ENCODE measurements at places on chromosomes 2 and 18. TPM values are rescaled to one million over a fixed set of nuclear protein-coding genes. Genes with fewer than 3 reads are reported as not detected.

Gene BOLL
- total RNA-seq: not detected

GRCh38 chr2:189933911-189934399, 128.6 kb downstream of the MSTN start:
- no peaks in the 10 kb centered on the region for H3K27me3 ChIP-seq
- no peak for DNase-seq
- no peak overlapping the region for H3K27ac ChIP-seq
- H3K36me3 ChIP-seq: no peaks in the 10 kb centered on the region
- H3K4me1 ChIP-seq: no peaks in the 10 kb centered on the region
- no peak overlapping the region for H3K4me3 ChIP-seq

DNA sequence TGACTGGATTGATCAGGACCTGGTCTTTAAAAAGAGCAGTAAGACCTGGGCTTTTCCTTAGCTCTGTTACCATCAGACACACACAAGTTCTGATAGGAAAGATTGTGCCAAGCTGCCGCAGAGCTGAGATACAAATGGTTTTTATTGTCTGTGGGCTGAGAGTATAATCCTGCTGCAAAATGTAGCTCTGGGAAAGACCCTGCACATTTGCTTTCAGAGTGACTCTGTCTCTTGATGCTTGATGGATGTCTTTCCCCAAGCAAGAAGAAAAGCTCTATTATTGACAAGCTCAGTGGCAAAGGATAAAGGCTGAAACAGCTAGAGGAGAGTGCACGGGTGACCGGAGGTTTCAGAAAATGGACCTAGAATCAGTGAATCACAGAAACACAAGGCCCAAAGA, 95.3 kb upstream of the PARD3B start:
- H3K4me3 ChIP-seq: no peak overlapping the region
- H3K4me1 ChIP-seq: peaks cover 1% of the 10 kb centered on the region
- no peak for DNase-seq
- no peaks in the 10 kb centered on the region for H3K27me3 ChIP-seq
- no peak overlapping the region for H3K27ac ChIP-seq
- no peaks in the 10 kb centered on the region for H3K36me3 ChIP-seq

DNA sequence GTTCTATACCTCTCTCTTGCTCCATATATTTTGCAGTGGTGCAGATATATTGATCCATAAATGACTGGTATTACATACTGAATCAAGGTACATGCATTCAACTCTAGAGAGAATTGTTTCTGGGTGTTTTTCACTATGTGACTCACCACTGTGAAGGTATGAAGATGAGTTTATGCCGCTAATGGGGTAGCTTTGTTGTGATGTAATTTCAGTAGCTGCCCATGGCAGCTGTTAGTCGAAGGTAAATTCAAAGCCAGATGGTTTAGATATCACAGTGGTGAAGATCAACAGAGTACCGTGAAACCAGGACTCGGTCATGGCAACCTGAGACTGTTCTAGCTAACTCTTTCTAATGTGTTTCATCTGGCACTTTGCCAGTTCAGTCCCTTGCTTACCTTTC, 50.4 kb downstream of the PKP4 start:
- H3K4me3 ChIP-seq: no peak overlapping the region
- H3K36me3 ChIP-seq: no peaks in the 10 kb centered on the region
- no peak for DNase-seq
- no peaks in the 10 kb centered on the region for H3K27me3 ChIP-seq

DNA sequence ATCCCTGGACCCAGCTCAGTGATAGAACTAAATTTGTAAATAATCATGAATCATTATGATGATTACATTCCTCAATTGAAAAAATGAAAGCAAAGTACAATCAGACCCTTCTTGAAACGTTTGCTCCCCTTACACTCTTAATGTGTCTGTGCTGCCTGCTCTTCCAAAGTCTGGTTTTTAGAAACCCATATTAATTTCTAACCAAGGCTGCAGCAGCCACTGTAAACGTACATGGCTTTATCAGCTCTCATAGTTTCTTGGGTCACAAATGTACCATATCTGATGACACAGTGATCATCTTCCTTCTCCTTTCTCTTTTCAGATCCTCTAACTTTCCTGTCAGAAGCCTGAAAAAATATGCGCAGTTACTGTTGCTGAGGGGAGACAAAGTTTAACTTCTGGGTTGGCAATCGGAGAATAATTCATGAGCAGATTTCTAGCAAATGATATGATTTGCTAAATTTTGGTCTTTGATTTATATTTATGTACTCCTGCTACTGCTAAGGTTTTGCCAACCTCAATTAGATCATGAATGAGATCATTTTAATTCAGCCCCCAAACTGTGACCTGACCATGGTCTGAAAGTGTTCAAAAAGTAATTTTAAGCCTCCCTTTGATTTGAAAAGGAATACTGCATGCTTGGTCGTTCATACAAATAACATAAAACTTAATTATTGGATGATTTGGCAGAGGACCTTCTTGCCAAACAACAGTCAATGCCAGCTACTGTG, 12.3 kb downstream of the ZEB2 start:
- H3K27ac ChIP-seq: peak overlapping the region; percentile 1
- no peaks in the 10 kb centered on the region for H3K27me3 ChIP-seq
- DNase-seq: no peak
- peaks cover 25% of the 10 kb centered on the region for H3K4me1 ChIP-seq
- H3K36me3 ChIP-seq: no peaks in the 10 kb centered on the region

Data from ovary (tissue), 10 donors.